ENCODE measurements at places on chromosomes 7 and 10.

DNA sequence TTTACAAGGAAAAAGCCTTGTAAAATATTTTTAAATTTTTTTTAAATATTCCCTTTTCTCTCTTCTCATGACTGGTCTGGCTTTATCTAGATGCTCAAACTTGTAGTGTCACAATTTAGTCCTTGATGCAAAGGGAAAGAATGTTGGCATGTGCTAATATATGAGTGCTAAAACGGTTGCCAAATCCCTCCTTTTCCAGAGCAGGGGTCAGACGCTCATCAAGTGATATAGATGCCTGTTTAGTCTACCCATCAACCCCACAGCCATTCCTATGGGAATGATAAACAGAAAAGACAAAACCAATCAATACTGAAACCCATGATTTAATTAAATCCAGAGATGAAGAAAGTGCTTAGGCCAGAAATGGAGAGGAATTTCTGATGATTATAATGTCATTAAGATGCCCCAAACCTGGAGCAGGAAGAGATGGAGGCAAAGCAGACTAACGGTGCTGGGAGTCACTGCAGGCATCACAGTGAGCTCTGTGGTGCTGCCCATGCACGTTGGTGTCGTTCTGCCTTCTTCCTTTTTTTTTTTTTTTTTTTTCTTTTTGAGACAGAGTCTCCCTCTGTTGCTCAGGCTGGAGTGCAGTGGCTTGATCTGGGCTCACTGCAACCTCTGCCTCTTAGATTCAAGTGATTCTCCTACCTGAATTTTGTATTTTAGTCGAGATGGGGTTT is 210.1 kb upstream of the STK17A start:
- DNase-seq, result no peak

DNA sequence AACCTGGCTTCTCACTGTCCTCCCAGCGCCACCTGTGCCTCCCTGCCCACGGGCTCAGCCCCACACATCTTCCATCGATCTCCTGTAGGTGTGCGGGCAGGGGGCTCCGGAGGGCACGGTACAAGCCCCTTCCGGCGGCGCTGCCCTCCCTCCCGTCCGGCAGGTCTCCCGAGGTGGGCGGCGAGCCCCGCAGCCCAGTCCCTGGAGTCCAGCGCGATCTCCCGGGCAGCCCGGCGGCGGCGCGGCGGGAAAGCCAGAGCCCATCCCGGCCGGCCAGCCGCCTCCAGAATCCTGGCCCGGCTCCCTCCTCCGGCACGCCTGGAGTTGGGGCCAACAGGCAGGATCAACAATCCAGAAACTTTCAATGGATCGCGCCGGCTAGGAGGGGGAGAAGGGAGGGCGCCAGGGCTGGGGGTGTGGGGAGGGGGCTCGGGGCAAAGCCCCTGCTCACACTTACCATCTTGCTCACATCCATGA is 100.1 kb downstream of the HIP1 start:
- no peak for DNase-seq

GRCh38 chr7:40551685-40552576 is 417.1 kb downstream of the SUGCT start:
- DNase-seq, result peak; percentile 2

GRCh38 chr10:7184660-7185366 is 226.0 kb downstream of the SFMBT2 start:
- no peak for DNase-seq

DNA sequence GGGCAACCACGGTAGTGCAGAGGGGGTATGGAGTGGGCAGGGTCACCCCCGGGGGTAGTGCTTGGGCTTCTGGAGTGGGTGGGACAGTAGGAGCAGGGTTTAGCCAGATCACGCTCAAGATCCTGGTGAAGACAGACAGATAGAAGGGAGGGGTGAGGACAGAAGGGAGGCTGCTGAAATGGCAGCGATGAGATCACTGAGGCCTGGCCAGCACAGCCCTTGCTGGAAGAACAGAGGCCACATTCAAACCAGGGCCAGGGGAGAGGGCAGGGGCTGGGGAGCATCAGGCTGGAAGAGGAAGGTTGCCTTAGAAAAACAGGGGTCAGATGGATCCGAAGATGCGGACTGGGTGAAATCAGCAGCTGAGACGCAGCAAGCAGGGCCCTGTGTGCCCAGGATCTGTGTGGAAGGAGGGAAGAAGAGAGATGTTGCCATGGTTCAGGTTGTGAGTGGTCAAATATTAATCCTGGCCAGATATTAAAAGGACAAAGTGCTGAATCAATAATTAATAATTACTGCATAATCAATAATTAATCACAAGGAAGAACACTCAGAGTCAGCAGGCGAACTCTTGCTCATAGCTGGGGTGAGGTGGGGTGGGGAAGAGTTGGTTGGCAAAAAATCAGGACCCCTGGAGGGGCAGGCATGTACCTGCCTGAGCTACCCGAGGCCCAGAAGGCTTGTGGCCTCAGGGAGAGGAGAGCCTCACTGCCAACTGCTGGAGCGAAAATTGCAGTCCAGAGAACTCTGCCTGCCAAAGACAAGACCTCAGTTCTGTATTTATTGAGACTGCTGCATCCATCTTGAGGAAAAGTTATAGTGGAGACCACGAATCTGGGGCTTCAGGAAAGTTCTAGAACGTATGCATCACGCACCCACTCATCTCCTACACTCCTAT is 105.7 kb downstream of the GRB10 start:
- no peak for DNase-seq

GRCh38 chr10:101709359-101710058 is 14.5 kb upstream of the FBXW4 start:
- DNase-seq, result no peak

DNA sequence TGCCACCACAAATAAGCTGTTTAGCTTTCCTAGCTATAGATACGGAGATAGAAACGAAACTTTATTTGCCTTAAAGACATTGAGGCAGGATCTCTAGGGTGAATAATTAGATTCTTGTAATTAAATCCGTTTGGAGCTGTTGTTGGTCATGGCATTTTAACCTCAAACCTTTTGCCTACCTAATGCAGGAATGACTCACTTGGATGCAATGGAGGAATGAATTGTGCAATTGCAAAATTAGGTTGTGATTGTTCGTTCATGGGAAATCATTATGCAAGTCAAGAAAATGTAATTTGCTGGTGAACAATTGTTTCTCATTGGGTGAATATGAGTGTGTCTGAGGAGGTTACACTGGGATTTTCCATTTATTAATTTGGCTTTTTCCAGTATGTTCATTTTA is 703.5 kb downstream of the GATA3 start:
- DNase-seq, result no peak

- no peak for DNase-seq
These were observed 411.4 kb downstream of the TNS3 start for GRCh38 chr7:47170516-47170915.

GRCh38 chr10:13095094-13095493 is 4.9 kb upstream of the OPTN start:
- DNase-seq, result no peak

DNA sequence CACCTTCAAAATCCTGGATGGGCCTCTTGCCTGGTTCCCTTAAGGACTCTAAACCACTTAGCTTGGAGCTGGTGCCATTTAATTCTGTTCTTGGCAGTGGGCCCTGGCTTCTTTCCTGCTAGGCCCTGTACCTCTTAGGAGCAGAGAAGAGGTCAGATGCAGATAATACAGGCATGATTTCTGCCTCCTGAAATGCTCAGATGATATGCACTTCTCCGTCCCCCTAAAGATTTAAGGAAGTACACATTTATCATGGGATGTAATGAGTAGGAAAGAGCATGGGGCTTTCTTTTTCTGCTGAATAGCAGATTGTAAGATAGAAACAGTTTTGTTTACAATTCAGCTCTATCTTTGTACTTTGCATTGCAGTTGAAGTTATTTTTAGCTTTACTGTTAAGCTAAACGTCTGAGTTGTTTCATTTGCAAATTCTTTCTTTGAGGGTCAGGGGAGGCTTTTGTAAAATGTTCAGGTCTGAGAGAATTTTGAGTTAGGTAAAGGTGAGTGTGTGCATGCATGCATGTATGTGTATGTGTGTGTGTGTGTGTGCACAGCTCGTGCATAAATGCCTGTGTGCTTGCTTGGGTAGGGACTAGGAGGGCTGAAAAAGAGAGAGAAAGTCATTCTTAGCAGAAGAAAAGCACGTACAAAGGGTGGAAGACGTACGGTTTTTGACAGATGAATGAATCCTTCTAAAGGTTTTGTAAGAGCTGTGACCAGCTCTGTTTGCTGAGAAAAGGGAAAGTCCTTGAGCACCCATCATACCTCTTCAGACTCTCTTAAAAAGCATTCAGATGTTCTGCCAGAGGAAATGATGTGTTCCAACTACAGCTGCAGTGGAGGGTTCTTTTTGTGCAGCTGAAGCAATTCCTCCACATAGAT is 364.2 kb downstream of the AUTS2 start:
- peak; percentile 26 for DNase-seq

GRCh38 chr7:142439739-142440138 is 181.9 kb upstream of the PRSS58 start:
- DNase-seq, result no peak

DNA sequence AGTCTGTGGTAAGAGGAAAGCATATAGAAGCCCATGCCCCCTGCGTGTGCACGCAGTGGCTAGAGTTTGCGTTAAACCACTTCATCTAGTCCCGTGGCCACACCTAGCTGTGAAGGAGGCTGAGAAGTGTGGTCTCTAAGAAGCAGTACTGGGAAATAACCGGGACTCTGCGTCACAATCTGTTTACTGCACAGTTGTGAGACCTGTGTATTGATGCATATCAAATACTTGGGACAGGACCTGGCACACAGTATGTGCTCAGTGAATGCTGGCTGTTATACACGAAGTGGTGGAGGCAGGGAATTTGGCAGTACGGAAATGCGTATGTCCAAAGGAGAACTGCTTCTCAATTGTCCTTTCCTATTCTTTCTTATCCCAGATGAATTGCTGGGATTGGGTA is 149.5 kb downstream of the ARHGAP21 start:
- no peak for DNase-seq

DNA sequence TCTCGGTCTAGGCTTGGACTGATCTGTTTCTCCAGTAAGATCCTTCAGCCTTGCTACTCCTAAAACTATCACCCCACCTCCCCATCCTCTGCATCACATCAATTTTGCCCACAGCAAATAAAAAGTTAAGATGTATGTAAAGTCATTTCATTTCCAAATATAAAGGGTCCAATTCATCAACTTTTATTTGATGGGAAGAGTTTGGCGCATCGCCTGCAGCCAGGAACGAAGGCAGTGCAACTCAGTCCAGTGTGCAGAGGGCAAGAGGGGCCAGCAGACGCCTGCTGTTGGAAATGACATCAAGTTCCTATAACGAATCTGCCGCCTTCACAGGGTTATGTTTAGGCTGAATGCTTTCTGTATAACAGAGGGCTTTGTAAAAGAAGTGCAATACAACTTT is 97.0 kb downstream of the SVIL start:
- no peak for DNase-seq

DNA sequence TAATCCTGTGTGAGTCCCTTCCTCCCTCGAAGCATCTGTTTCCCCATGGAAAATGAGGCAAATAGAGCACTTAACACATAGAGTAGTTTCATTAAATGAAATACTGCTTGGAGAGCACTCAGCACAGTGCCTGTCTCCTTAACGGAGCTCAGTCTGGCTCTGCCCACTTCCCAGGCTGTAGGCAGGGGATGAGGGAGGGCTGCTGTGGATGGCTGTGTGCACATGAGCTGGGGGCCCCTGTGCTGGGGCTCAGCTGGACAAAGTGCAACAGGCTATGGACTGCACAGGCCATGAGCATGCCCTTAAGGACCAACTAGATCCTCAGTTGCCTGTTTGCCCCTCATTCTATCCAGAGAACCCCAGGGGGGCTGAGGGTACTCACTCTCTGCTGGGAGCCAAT is 14.5 kb downstream of the ZCCHC24 start:
- no peak for DNase-seq

DNA sequence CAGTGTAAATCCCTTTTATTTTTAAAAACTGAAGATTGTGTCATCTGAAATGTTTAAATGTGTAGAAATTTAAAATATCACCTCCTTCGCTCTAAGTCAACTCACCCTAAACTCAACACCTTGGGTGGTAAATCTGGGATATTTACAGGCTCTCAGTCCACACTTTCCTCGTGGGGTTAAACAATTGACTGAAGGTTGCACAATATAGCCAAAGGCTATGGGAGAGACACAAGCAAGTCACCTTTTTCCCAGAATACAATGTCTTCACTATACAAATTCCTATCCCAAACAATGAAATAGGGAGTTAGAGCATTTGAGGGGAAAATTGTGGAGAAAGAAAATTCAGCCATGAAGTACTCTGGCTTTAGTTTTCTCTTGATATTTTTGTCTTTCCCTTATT is 32.7 kb upstream of the MAT1A start:
- DNase-seq, result no peak

DNA sequence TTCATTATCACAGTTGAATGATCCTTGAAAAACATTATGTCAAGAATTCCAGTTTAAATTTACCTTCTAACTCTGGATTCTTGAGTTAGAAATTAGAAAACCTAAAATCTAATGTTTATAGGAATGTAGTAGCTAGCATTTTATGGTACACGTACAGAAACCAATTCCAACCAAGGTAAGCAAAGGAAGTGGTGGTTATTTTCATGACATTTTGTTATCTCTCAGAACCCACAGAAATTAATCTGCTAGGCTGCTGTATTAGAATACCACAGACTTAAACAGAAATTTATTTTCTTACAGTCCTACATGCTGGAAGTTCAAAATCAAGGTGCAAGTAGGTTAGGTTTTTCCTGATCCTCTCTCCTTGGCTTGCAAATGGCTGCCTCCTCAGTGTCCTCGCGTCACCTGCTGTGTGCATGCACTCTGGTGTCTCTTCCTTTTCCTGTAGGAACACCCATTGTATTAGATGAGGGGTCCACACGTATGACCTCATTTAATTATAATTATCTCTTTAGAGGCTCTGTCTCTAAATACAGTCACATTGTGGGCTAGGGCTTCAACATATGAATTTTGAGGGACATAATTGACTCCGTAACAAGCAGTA is 8.5 kb upstream of the CSTF2T start:
- no peak for DNase-seq

DNA sequence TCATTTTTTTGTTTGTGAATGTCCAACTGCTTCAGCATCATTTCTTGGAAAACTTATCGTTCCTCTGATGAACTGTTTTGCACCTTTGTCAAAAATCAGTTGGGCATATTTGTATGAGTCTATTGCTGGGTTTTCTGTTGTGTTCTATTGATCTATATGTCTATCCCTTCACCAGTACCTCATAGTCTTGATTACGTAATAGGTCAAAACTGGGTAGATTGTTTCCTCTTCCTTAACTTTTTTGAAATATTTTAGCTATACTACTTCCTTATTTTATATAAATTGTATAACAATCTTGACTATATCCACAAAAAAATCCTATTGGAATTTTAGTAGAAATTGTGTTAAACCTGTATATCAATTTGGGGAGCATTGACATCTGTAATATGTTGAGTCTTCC is 104.1 kb upstream of the PALS2 start:
- no peak for DNase-seq

- no peak for DNase-seq
These were observed 62.0 kb upstream of the SEMA3A start for GRCh38 chr7:84256571-84256971.

DNA sequence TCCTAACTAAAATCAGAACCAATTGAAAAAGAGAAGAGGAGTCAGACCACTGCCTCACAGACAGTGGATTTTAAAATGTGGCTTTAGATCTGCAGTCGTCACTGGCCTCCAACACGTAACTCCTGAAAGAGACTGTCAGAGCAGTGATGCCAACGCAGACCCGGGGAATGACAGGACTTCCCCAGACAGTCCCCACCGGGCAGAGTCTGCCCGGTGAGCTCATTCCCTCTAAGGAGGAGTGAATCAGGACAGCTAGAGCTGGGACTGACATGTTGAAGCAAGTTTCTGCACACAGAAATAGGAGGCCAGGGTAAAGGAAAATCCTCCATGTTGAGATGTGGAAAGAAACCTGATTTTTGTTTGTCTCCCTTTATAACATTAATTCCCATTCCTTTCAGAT is 105.0 kb downstream of the TES start:
- DNase-seq, result peak; percentile 16

- no peak for DNase-seq
These were observed 70.9 kb downstream of the CCDC7 start for GRCh38 chr10:32516567-32517495.

All from GM06990 (cell line).